ENCODE measurements at places on chromosomes 6 and 20.

DNA sequence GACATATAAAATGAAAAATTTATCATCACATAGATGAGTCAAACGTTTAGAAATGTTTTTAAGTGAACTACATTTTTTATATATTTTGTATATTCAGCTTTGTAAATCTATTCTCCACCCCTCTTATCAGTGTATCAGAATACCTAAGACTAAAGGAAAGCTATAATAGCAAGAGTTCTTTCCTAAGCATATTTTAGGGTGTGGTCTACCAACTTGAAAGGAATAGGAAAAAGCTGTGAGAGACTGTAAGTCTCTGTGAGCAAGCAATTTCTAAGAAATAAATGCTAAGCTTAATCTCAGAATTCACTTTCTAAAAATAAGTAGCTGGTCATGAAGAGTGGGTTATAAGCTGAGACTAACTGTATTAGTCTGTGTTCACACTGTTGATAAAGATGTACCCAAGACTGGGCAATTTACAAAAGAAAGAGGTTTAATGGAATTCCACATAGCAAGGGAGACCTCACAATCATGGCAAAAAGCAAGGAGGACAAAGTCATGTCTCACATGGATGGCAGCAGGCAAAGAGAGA lies 175.4 kb upstream of the PREP start:
- DNase-seq = no peak

GRCh38 chr6:166614589-166614988 lies 12.5 kb downstream of the RPS6KA2 start:
- no peak for DNase-seq

GRCh38 chr20:63536241-63536977 lies 767 bp downstream of the PTK6 start:
- peak; percentile 57 for DNase-seq

GRCh38 chr6:80341330-80341729 lies 234.9 kb downstream of the BCKDHB start:
- peak; percentile 29 for DNase-seq

- DNase-seq = no peak
Observed at GRCh38 chr20:48390981-48391380, 436.8 kb downstream of the PREX1 start.

- peak; percentile 44 for DNase-seq
Observed at GRCh38 chr6:21596145-21596948, 2.8 kb downstream of the SOX4 start.

DNA sequence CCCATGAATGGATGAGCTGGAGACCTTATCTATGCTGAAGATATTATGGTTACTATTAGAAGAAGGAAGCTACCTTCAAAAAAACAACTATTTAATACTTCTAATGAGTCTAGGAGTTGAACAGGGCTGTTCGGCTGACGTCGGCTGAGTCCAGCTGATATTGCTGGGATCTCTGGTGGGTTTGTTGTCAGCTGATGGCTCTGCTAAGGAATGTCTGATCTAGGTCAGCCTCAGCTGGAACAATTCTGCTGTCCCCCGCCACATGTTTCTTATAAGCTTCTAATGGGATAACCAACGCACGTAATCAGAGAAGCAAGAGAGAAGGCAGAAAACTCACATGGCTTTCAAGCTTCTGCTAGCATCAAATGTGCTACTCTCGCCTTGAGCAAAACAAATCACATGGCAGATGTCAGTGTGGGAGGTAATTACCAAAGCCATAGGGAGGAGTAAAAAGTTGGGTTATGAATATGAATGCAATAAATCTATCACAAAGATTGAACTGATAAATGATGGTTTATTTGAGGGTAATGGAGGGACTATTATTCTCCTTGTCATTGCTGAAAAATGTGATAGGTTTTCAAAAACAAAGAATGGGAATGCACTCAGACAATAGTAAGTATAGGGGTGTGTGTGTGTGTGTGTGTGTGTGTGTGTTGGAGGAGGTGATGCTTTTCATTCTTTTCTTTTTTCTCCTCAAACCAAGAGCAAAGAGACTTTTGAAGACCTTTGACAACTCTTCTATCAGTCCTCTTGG lies 71.5 kb downstream of the BTBD3 start:
- DNase-seq = no peak

- no peak for DNase-seq
Observed at GRCh38 chr6:153767127-153767526, 271.9 kb upstream of the OPRM1 start.

DNA sequence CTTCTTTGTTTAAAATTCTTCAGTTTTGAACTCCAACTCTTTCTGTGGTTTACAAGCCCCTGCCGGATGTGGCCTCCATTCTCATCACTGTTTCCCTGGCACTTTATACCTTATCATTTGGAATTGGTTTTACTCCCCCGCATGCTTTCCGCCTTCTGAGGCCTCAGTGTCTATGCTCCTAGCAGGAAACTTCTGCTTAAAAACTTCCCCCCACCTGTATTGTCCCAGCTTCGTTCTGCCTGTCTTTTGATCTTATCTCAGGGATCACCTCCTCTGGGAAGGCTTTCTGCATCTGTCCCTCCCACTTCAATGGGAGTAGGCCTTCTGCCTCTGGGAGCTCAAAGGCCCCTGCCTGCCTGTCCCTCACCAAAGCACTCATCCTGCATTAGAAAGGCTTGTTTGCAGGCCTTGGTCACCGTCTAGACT lies 3.4 kb upstream of the ANGPT4 start:
- no peak for DNase-seq

GRCh38 chr6:75285283-75285639 lies 669 bp upstream of the TMEM30A start:
- DNase-seq = no peak

DNA sequence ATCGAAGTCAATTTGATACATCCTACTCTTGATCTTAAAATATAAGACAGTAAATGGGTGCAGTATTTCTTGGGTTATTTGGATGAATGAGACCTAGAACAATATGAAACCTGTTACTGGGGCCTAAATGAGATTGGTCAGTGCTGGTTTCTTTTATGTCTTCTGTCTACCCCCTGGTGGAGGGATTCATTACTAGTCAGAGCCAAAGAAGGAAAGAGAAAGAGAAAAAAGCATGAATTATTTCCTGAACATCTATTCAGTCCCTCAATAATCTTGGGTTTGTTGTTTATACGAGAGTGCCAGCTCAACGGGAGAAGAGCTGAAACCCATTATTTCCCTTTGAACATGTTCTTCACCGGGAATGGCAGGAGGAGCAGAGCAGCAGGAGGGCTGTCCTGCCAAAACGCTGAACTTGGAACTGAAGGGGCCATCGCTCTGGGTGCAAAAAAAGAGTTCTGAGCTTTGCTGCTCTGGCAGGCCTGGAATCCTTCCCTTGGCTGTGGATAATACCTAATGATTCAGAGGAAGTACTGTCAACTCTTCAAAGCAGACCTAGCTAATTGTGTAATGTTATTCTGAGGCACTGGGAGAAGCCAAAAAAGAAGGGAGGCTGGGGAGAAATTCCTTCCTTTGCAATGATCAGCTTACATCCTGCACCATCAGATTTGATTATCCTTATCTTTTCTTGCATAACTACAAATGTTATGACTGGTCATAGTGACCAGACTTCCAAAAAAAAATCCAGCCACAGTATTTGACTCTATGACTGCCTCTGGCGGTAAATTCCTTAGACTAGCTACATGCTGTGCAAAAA lies 72.0 kb downstream of the BLOC1S5 start:
- DNase-seq = peak; percentile 81

DNA sequence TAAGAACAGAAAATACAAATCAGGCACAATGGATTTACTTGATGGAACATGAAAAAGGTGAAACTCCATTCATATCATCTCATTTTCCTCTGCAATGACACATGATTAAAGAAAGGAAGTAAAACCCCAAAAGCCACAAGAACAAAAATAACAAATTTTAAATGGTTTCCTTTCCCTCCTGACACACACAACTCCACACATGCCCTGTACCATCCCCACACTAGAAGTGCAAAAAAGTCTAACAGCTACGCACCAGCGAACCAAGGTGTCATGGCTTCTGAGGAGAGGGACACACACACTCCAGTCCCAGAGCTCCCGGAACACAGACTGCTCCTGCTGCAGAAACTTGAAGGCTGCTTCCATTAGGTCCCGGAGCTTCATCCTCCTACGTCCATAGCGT lies 25.3 kb downstream of the MDN1 start:
- no peak for DNase-seq

- DNase-seq = no peak
Observed at GRCh38 chr6:21613809-21614208, 20.3 kb downstream of the SOX4 start.

DNA sequence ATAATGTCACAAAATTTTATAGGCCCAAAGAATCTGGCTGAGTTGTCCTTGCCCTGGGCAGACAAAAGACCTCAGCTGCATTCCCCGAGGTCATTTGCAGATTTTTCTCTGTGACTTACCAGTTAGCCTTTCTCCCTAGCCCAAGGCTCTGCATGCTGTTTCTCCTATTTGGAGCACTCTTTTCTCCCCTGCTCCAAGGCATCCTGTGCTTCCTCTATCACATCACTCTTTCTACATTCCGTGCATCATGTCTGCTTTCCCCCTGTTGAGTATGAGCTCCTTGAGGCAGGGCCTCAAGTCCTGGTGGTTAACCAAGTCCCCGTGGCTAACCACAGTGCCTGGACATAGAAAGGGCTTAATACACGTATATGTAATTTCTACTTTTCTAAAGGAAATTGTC lies 593 bp upstream of the GSTA3 start:
- no peak for DNase-seq

DNA sequence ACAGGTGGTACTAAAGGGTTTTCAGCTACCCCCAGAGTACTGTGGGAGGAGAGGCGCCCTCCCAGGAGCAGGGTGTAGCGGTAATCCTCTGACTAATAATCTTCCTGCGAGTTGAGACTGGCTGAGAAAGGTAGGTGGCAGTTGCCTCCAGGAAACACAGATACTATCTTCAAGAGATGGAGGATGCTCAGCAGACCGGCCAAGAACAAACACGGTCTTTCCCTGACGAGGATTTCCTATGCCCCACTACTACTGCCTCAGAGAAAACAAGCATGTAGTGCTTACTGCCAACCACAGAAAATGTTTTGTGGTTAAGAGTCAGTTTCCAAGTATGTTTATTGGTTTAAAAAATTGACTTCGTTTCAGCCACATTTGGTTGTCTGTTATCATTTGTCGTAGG lies 26.8 kb downstream of the C6orf89 start:
- DNase-seq = peak; percentile 91

DNA sequence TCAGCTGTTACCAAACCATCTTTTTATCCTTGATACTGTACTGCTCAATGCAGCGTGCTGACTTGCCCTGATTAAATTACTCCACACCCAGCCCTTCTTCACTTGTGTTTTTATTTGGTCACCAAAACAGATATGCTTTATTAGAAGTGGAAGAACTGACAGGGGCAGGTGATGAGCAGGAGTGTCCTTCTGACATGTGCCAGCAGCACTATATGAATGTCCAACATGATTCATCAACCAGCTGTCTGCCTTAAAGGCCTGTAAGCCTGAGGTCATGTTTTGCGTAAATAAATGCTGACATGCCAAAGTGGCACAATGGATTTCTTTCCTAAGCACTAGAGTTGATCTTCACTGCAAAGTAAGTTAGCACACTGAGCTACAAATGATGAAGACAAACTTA lies 15.4 kb downstream of the POPDC3 start:
- DNase-seq = peak; percentile 73

All from fibroblast of mammary gland (primary cell).